ENCODE measurements at places on chromosomes 1 and 21.

- no peak for DNase-seq
Observed at GRCh38 chr21:21246007-21246406, 247.8 kb downstream of the NCAM2 start.

DNA sequence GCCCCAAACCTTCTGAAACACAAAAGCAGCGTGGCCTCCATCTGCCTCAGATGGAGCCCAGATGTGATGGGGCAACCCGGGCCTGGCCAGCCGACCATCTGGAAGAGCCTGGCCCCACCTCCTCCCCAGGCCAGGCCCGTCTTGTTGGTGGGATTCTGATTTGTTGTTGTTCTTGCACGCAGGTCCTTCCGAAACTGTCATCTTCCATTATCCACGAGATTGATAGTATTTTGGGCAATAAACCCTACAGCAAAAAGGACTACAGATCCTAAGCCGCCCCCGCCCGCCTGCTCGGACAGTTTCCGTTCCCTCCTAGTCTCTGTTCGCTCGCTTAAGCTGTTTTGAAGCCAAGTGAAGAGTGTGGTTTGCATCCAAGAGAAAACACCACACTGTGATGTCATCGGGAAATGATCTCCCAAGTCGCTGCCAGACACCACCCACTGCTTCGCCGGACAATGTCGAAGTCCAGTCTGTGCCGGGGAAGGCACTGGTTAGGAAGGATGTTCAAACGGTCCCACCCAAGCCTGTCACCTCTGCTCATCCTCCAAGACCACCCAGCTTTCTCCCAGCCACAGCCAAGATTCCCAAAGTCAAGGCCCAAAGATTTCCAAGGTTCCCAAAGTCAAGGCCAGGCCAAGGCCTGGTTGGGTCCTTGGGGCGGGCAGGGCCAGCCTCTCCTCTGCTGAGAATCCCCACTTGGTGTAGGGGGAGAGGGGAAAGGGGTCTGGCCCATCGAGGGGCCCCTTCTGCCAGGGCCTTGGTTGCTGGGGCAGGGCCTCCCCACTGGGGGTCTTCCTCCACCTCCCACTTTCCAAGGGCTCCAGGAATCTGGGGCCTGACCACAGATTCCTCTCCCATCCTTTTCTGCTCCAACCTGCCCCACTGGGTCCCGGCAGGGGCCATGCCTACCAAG, 52.9 kb downstream of the KCNAB2 start:
- no peak for DNase-seq

- no peak for DNase-seq
Observed at GRCh38 chr1:245771511-245772281, 616.9 kb downstream of the KIF26B start.

DNA sequence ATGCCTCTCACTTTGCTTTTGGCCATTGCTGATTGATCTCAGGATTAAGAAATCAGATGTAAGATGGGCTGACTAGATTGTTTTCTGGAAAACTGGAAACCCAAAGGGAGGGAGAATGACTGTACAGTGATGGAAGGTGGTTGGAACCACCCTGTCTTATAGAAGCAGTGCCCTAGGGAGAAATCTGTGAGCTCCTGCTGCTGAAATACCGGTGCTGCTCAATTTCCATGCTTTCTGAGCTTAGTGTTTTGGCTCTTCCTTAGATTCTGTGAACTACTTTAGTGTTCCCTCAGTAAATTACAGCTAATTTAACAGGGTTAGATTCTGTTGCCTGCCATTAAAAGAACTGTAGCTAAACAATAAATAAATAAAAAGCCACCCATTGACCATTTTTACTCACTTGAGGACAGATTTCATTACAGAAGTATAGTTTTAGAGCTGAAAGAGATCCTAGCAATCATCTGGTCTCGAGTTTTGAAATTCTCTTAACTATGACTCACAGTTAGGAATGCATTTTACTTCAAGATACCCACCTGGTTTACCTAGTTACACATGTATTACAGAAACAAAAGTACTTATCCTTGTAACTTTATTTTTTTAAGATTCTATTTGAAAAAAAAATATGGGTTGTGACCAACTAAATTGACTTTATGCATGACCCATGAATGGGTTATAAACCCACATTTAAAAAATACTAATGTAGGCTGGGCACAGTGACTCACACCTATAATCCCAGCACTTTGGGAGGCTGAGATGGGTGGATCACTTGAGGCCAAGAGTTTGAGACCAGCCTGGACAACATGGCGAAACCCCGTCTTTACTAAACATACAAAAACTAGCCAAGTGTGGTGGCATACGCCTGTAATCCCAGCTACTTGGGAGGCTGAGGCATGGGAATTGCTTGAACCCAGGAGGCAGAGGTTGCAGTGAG, 33.2 kb downstream of the CAMSAP2 start:
- no peak for DNase-seq

DNA sequence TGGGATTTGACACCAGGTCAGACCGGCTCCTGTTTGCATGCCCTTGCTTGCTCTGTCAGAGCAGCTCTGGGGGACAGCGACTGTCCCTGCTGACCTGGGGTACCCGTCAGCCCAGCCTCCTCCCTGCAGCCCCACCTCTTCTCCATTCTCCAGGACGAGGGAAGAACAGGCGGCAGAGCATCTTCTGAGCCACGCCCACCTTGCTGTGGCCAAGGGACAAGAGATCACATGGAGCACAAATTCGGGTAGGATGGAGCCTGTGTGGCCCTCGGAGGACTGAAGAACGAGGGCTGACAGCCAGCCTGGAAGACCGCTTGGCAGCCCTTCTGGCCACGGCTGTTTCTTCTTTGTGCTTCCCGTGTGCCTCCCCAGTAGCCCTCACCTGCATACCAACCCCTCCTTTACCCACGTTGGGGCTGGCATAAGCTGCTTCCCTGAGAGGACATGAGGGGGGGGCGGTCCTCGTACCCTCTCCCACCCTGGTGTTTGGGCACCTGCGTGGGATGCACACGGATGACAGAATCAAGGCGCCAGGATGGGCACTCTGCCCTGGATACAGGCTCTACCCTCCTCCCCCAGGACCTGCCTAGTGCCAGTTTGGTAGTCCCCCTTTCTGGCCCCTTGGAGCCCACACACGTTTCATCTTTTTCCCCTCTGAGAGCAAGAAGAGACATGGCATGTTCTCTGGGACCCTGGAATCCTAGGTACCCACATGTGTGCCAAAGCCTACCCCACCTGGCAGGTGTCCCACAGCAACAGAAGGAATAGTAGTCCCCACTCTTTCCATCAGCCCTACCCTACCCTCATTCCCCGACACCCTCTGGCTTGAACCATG, 26.9 kb downstream of the CDK18 start:
- no peak for DNase-seq

GRCh38 chr1:197441999-197442414, 174.0 kb downstream of the CRB1 start:
- no peak for DNase-seq

- DNase-seq, result no peak
Observed at GRCh38 chr1:185960422-185961321, 226.5 kb downstream of the HMCN1 start.

GRCh38 chr1:186093437-186093836, 281.6 kb downstream of the TPR start:
- DNase-seq, result peak; percentile 71

DNA sequence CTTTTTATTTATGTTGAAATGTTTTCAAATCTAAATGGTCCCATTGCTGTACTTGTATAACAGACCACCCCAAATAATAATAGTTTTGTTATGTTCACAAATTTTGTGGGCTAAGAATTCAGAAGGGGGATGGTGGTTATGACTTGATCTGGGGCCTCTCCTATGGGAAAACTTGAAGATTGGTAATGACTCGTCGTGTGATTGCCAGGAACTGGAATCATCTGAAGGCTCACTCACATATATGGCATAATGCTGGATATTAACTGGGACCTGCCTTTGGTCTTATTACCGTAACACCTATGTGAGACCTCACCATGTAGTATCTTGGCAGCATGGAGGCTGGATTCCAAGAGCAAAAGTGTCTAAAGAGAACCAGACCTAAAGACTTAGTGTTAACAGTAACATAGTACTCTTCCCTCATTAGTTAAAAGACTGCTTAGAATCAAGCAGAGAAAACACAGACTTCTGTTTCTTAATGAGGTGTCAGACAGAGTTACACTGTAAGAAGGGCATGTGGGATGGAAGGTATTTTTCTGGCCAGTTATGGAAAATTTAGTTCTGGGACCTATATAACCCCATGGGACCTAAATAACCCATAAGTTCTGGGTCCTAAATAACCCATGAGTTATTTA, 11.9 kb downstream of the LYPLAL1 start:
- no peak for DNase-seq

DNA sequence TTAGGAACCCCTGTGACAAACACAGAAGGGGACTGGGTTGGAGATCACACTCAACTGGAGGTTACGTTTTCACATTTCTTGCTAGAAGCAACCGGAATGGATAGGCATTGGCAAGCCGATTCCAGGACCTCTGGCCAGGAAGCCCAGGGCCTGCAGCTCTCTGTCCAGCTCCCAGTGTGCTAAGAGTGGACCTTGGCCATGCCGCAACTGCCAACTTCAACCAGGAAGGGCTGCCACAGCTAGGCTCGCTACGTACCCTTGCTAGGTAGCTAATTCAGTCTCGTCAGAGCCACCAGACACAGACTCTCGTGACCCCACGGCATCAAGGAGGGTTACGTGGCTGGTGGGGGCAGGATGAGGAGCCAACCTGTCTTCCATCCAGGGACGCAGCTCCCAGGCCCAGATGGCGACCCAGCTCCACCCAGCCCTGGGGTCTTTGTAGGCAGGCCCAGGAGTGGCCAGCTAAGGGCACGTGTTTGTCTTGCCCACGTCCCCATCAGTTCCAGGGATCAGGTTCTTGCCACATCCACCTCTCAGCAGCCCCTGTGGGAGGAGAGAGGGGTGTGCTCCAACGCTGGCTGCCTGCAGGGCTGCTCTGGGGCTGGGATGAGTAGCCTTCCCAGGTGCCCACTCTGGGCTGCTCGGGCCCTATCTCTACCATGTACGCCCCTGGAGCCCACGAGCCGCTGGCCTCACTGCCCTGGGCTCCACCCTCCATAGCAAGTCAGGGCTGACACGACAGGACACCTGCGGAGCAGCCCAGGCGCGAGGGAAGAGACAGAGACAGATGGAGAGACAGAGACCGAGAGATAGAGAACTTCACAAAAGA, 39.2 kb downstream of the UBE2G2 start:
- no peak for DNase-seq

DNA sequence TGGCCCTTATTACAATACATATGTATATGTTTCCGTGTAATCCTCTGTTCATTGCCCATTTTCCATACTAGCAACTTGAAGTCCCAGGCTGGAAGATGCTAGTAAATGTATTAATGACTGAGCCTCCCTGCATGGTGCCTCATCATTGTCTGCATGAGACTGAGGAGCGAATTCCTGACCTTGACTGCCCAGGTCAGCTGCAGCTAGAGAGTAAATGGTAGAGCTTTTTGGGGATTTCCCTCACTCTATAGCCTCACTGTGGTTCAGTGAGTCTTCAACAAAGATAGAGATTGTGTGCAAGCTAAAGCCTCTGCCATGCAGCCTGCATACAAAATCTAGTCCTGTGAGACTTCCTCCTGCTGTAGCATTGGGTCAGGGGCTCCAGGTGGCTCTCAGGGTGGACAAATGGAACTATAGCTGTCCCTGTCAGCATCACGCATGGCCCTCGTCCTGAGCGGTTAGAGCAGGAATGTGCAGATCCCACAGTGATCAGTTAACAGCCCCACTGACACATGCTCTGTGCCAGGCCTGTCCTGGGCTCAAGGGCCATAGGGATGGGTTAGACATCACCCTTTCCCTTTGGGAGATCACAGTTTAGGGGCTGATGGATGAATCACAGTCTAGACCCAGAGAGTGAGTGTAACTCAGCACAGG, 741.7 kb downstream of the MATN1 start:
- no peak for DNase-seq

DNA sequence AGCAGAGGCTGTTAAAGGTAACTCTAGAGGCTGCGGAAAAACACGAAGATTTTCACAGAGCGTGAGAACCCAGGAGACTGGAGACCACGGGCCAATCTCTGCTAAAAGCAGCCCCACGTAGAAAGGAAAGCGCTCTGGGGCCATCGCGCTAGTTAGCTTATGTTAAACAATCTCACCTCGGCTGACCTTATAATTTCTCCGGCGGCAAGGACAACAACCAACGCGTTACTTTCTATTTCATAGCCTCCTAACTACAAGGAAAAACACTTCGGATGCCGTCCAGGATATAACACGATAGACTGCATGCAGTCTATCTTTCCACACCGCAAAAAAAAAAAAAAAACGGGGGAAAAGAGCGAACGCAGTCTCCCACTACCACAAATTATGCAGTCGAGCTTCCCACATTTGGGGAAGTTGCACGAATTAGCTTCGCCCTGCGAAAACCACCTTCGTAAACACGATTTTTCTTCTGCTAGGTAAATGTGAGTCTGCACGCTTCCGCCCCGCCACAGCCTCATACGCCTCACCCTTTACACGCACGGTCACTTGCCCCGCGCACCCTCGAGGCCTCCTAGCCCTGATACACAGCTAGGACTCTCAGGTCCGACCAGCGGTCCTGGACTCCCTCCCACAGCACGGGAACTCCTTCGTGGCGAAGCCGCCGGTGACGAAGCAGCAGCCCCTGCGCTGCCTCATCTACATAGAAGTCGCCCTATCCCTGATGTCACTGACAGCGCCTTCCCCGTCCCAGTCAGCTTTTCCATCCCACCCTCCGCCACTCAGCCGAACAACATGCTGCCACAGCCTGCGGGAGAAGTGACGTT, 87.8 kb downstream of the PRKAB2 start:
- peak; percentile 20 for DNase-seq

DNA sequence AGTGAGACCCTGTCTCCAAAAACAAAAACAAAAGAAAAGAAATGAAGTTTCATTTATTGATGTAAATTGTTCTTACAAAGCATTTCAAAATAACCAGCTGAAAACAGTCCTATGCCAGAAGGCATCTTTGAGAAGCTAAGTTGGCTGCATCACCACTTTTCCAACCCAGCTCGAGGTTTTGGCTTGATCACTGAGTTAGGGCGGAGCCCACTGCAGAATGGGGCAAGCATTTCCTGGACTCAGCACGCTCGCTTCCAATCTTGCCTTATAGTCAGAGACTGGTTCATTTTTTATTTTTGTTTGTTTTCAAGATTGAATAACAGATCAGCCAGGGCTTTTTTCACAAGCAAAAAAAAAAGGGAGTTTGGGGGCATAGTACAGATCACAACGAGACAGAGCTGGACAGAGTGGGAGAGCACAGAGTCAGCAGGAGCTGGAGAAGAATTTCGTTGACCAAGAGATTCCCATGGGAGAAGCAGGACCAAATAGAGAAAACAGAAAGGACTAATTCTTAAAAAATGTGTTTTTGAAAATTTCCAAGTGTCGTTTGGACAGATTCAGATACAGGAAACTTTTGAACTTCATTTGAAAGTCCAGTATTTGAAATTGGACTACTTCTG, 23.5 kb upstream of the COL6A1 start:
- no peak for DNase-seq

- no peak for DNase-seq
Observed at GRCh38 chr1:109239409-109240068, 9.8 kb upstream of the CELSR2 start.
